ENCODE measurements at places on chromosomes 1 and 21. TPM values are rescaled to one million over a fixed set of nuclear protein-coding genes. Genes with fewer than 3 reads are reported as not detected.

DNA sequence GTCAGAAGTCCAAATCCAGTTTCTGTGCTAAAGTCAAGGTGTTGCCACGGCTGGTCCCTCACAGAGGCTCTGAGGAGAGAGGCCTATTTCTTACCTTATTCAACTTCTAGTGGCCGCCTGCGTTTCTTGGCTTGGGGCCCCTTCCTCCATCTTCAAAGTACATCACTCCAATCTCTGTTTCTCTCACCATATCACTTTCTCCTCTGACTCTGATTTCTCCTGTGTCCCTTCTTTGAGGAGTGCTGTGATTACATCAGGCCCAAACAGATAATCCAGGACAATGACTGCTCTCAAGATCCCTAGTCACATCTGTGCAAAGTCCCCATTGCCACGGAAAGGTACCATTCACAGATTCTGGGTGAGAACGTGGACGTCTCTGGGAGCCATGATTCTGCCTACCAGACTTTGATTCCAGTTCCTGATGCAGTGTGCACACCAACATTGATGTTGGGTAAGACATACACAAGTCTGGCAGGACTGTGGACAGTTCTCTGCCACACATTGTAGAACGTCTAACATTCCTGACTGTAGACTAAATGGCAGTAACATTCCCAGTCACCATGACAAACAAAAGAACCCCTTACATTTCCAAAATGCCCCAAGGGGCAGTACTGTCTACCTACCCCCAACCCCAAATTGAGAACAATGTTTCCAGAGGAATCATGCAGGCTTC, 43.0 kb upstream of the ITPKB start:
- no peaks in the 10 kb centered on the region for H3K36me3 ChIP-seq
- no peaks in the 10 kb centered on the region for H3K27me3 ChIP-seq
- no peaks in the 10 kb centered on the region for H3K4me1 ChIP-seq
- H3K4me3 ChIP-seq, result no peak overlapping the region
- DNase-seq, result no peak

DNA sequence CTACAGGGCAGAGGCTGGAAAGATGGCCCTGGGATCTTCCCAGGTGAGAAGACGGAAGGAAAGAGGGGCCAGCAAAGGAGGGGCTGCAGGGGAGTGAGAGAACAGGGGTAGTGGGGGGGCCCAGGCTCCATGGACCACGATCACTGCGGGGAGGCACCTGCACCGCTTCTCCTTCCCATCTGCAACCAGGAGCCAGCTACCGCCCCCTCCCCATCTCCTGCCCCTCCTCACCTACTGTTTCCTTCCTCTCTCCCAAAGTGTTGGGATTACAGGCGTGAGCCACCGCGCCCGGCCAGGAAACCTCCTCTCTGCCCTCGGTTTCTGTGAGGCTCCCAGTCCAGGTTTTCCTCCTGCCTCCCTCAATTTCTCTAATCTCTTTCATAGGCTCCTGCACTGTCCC, 19.4 kb downstream of the KIAA2013 start:
- no peak for DNase-seq
- H3K36me3 ChIP-seq, result no peaks in the 10 kb centered on the region
- H3K27me3 ChIP-seq, result no peaks in the 10 kb centered on the region
- no peak overlapping the region for H3K4me3 ChIP-seq
- no peaks in the 10 kb centered on the region for H3K4me1 ChIP-seq

DNA sequence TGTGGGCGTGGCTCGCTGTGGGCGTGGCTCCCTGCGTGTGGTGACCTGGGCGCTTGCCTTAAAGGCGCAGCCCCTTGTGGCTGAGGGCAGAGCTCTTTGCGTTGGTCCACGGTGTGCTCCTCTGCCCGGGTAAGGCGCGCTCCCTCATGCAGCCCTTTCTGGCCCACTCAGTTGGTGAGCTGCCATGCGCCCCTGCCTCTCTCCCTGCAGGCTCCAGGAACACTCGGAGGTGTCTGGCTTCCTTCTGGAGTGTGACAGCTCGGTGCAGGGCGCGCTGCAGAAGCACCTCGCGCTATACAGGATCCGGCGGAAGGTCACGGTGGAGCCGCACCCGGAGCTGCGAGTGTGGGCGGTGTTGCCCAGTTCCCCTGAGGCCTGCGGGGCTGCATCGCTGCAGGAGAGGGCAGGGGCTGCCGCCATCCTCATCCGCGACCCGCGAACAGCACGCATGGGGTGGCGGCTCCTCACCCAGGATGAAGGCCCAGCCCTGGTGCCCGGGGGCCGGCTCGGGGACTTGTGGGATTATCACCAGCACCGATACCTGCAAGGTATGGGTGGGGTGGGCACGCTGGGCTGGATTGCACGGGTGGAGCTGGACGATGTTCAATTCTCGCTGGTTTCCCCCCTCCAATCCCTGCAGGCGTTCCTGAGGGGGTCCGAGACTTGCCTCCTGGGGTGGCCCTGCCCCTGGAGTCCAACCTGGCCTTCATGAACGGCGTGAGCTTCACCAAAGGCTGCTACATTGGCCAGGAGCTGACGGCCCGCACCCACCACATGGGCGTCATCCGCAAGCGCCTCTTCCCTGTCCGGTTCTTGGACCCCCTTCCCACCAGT, 9.1 kb downstream of the IBA57 start:
- H3K27me3 ChIP-seq, result no peaks in the 10 kb centered on the region
- no peak overlapping the region for H3K4me3 ChIP-seq
- peak overlapping the region; percentile 75 for H3K27ac ChIP-seq
- peaks cover 15% of the 10 kb centered on the region for H3K36me3 ChIP-seq

GRCh38 chr1:166432655-166433054, 265.9 kb upstream of the FAM78B start:
- no peak overlapping the region for H3K4me3 ChIP-seq
- no peaks in the 10 kb centered on the region for H3K4me1 ChIP-seq
- H3K27me3 ChIP-seq, result no peaks in the 10 kb centered on the region
- H3K27ac ChIP-seq, result no peak overlapping the region
- no peak for DNase-seq

DNA sequence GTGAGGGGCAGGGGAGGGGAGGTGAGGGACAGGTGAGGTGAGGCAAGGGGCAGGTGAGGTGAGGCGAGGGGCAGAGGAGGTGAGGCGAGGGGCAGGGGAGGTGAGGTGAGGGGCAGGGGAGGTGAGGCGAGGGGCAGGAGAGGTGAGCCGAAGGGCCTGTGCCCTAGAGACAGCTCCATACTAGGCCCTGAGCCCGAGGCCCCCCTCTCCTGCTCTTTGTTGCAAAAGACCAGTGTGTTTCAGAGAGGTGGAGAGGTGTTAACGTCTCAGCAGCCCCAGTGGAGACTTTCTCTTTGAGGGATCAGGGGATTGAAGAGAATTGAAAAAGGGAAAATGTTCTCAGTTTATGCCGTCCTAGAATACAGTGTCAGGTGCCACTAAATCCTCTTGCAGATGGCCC, 44.2 kb downstream of the EPHB2 start:
- H3K4me1 ChIP-seq, result peaks cover 19% of the 10 kb centered on the region
- no peak for DNase-seq
- no peaks in the 10 kb centered on the region for H3K36me3 ChIP-seq
- H3K27me3 ChIP-seq, result peaks cover 8% of the 10 kb centered on the region
- H3K27ac ChIP-seq, result no peak overlapping the region
- no peak overlapping the region for H3K4me3 ChIP-seq

GRCh38 chr1:118204648-118205047, 19.6 kb upstream of the SPAG17 start:
- no peak for DNase-seq
- no peak overlapping the region for H3K27ac ChIP-seq

The ANXA9 gene
- 0.68 TPM for total RNA-seq

- H3K27ac ChIP-seq, result no peak overlapping the region
- H3K4me3 ChIP-seq, result no peak overlapping the region
- H3K36me3 ChIP-seq, result no peaks in the 10 kb centered on the region
- H3K27me3 ChIP-seq, result no peaks in the 10 kb centered on the region
- H3K4me1 ChIP-seq, result peaks cover 14% of the 10 kb centered on the region
- no peak for DNase-seq
These were observed 40.1 kb downstream of the CHAF1B start for GRCh38 chr21:36425286-36425685.

- no peak overlapping the region for H3K27ac ChIP-seq
- no peaks in the 10 kb centered on the region for H3K36me3 ChIP-seq
- no peaks in the 10 kb centered on the region for H3K27me3 ChIP-seq
- H3K4me3 ChIP-seq, result no peak overlapping the region
- no peak for DNase-seq
- H3K4me1 ChIP-seq, result no peaks in the 10 kb centered on the region
These were observed 286.0 kb downstream of the ADGRL2 start for GRCh38 chr1:82086739-82087138.

DNA sequence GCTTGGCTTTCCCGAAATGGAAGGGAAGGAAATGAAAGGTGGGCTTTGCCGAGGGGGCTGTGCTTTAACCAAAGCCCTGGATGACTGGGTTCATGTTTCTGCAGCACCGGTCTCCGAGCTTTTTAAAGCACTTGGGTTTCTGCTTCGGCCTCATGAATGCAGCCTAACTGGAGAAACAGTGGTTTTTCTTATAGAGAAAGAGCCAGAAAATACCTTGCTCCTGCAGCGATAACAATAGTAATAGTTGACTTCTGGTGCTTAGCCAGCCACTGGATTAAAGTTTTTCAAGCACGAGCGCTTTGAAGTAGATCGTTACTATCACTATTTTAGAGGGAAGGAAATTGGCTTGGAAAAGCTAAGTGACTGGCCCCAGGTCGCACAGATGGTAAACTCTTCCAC, 500 bp upstream of the DOCK7 start:
- H3K4me3 ChIP-seq, result peak overlapping the region; percentile 70
- no peaks in the 10 kb centered on the region for H3K36me3 ChIP-seq
- no peak for DNase-seq
- peak overlapping the region; percentile 73 for H3K27ac ChIP-seq
- no peaks in the 10 kb centered on the region for H3K27me3 ChIP-seq

The RHD gene
- not detected for total RNA-seq

All from lower lobe of right lung (tissue), 2 donors.